ENCODE measurements at places on chromosomes 1 and 21. TPM values are rescaled to one million over a fixed set of nuclear protein-coding genes. Genes with fewer than 3 reads are reported as not detected.

DNA sequence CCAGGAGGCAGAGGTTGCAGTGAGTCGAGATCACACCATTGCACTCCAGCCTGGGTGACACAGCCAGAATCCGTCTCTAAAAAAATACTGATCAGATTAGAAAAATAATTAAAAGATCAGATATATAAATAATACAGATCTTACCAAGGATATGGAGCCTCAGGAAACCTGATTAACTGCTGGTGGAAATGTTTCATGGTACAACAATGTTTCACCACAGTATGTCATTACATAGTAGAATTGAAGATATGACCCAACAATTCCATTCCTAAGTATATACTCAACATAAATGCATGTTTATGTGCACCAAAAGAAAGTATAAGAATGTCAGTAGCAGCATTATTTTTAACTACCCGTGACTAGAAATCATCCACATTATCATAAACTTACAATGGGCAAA is 41.7 kb downstream of the CD53 start:
- no peak overlapping the region for H3K4me3 ChIP-seq
- DNase-seq, result no peak
- no peak overlapping the region for H3K27ac ChIP-seq
- H3K27me3 ChIP-seq, result no peaks in the 10 kb centered on the region

DNA sequence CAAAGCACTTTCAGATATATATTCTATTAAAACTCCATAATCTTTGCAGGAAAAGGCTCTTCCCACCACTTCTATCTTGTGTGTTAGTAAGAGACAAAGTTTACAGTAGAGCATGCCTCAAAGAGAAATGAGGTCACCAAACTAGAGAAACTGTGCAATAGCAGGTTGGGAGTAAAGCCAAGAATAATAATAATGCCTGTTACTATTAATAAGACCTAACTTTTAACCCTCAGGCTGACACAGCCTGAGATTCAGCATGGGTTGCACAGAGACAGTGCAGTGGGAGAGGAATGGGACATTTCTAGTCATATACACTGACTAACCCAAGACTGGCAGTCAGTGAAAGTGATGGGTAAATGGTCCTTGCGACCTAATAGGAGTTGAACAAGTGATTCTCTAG is 320.2 kb upstream of the NFIA start:
- DNase-seq, result no peak
- no peak overlapping the region for H3K4me3 ChIP-seq
- H3K27ac ChIP-seq, result no peak overlapping the region

DNA sequence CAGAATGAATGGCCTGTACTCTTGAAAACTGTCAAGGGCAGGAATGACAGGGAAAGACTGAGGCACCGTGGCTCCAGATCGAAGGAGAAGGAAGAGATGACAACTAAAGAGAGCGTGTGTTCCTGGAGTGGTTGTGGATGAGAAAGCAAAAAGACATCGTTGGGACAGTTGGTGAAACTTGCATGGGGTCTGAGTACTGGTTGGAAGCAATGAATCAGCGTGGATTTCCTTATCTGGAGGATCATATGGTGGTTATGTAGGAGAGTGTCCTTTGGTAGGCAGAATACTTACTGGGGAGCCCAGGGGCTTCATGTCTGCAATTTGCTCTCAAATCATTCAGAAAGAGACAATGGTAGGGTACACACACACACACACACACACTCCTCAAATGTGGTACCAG is 13.9 kb downstream of the LEMD1 start:
- no peak for DNase-seq
- H3K27me3 ChIP-seq, result no peaks in the 10 kb centered on the region
- no peak overlapping the region for H3K27ac ChIP-seq
- no peak overlapping the region for H3K4me3 ChIP-seq

DNA sequence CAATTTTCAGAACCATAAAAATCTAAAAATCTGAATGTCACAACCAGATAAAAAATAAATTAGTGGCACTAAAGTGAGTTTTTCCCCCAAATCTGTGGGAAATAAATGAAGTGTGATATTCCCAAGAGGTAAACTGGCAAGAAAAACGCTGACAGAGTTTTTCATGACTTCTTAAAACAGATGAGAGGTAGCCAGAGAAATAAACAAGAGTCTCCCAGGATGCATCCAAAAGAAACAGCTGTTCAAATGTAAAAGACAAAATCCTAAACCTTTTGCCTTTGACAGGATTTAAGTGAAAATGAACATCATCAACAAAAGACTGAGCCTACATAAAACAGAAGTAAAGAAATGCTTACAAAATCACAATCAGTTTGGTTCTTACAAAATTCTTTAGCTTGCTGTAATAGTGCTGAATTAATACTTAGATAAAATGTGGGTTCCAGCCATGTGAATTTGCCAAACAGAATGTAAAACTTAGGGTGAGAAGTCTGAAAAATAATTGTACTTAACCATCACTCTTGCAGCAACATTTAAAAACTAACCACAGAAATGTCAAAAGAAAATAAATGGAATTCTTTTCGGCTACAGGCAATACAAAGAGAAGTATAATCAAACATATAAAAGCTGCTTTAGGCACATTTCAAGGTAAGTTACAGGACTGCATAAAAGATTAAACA is 133.6 kb downstream of the EIF4G3 start:
- H3K27me3 ChIP-seq, result no peaks in the 10 kb centered on the region
- no peak for DNase-seq
- H3K36me3 ChIP-seq, result no peaks in the 10 kb centered on the region

DNA sequence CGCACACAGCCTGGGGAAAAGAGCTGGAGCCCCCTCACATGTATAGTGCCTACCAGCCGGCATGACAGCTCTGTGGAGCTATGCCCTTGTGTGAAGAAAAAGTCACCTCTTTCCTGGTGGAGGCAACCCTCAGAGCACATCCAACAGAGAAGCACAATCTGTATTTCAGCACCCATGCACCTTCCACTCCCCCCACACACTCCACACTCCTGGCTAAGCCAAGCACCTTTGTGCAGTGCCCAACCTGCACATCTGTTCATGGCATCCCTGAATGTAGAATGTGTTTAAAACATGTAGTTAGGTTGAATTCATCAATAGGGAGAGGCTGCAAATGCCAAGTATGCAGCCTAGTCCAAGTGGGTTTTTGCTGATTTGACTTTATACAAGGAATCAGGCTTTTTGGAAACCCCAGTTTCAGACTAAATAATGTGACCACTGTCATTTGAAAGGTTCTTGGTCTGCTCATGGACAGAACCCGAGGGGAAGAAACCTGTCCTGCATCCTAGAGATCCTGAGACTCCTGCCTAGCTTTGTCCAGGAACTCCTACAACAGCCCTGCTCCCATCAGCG is 197.1 kb downstream of the TOMM20 start:
- no peak for DNase-seq
- peaks cover 32% of the 10 kb centered on the region for H3K4me1 ChIP-seq
- no peak overlapping the region for H3K27ac ChIP-seq
- no peaks in the 10 kb centered on the region for H3K36me3 ChIP-seq
- H3K27me3 ChIP-seq, result no peaks in the 10 kb centered on the region
- H3K4me3 ChIP-seq, result no peak overlapping the region

Gene BARHL2
- not detected for total RNA-seq

DNA sequence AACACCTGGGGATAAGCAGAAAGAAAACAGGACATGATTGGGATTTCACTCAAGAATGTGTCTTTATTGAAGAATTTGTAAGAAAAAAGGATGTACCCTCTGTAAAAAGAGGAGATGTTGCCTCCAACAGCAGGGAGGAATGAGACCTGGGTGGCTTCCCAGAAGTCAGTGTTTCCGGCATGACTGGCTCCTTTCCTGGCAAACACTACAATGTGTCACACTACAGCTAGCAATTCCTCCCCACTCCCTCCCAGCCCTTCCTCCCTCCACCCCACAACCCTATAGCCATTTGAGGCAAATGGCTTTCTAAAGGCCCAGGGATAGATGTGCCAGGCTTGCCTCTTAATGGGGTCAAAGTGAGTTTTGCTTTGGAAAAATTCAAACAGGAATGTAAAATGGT is 11.5 kb upstream of the COL8A2 start:
- H3K27me3 ChIP-seq, result no peaks in the 10 kb centered on the region
- H3K27ac ChIP-seq, result peak overlapping the region; percentile 67
- no peak overlapping the region for H3K4me3 ChIP-seq
- peak; percentile 67 for DNase-seq
- peaks cover 47% of the 10 kb centered on the region for H3K4me1 ChIP-seq

Gene SERPINC1
- not detected for total RNA-seq

Gene AMY2A
- not detected for total RNA-seq

DNA sequence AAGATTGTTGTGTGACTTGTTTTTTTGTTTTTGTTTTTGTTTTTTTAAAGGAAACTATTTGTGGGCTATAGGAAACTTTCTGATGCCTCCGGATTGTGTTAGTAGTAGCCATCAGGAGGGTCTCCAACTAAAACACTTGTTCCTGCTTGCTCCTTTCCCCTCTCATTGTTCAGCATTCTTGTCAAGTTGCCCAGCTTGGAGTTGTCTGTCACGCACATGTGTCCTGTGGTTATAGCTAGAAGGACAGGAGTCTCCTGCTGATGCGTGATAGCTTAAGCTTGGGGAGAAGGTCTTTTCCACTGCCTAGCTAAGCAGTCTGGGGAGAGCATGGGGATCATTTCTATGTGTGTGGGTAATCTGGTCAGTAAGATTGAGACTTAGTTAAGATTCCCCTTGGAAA is 3.2 kb upstream of the LYPLA2 start:
- no peak overlapping the region for H3K4me3 ChIP-seq
- H3K4me1 ChIP-seq, result peaks cover 10% of the 10 kb centered on the region
- peaks cover 23% of the 10 kb centered on the region for H3K36me3 ChIP-seq
- no peak for DNase-seq

Gene ESPN
- total RNA-seq, result 0.67 TPM

Gene RPE65
- not detected for total RNA-seq

- no peak for DNase-seq
- no peaks in the 10 kb centered on the region for H3K27me3 ChIP-seq
- H3K4me1 ChIP-seq, result no peaks in the 10 kb centered on the region
Observed at GRCh38 chr1:214438530-214438929, 112.9 kb downstream of the PTPN14 start.

DNA sequence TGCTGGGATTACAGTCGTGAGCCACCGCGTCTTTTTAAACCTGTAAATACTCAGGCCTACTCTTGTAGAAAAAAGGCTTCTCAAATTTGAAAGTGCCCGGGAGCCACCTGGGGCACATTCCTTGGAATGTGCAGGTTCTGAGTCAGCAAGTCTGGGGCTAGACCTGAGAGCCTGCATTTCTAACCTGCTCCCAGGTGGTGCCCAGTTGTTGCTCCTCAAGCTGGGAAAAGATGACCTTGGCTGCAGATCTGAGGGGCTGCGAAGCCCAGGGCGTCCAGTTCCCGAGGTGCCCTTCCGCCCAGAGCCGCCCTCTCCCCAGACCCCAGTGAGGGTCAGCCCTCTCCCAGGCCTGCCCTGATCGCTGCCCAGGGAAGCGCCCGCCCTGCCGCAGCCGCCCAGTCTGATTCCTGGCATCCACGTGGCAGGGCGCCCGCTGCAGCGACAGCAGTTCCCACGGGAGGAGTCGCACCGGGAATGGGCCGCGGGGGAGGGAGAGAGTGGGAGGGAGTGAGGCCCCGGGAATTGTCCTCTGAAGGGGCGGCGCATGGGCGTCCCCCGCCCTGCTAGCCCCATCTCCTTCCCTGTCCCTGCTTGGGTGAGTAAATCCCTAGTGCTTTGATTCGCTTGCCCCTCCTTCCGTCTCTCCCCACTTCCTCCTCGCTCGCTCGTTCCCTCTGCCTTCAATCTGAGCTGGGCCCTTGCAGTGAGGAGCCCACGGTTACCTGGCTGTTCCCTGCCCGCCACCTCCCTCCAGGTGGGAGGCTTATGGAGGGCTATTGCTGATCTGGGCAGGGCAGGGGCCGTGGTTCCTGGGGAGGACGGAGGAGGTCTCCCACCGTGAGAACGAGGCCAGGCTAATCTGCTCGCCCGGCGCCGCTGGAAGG is 18.8 kb upstream of the TENT5B start:
- H3K27ac ChIP-seq, result peak overlapping the region; percentile 94
- H3K4me1 ChIP-seq, result peaks cover 32% of the 10 kb centered on the region
- peak; percentile 95 for DNase-seq
- no peaks in the 10 kb centered on the region for H3K27me3 ChIP-seq
- H3K4me3 ChIP-seq, result no peak overlapping the region

- no peaks in the 10 kb centered on the region for H3K27me3 ChIP-seq
- no peaks in the 10 kb centered on the region for H3K36me3 ChIP-seq
- DNase-seq, result peak; percentile 30
- H3K27ac ChIP-seq, result peak overlapping the region; percentile 97
- no peak overlapping the region for H3K4me3 ChIP-seq
Observed at GRCh38 chr1:155322571-155322952, 1.9 kb downstream of the RUSC1 start.

Gene CYP4A22
- not detected for total RNA-seq

DNA sequence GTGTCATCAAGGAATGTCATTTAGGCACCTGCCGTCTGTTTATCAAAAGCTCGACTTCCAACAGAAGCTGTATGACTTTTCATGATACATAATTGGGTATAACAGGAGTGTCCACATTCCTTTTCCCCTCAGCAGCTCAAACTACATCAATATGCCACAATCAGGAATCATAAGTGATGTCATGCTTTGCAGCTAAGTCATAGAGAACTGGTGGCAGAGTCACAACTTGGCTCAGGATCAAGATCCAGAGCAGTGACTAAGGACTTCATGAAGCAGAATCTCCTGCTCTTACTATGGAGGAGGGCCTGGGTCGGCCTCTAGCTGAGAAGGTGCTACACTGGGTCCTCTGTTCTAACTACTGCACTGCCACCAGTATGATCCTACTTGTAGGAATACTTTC is 36.5 kb upstream of the AGBL4 start:
- no peak overlapping the region for H3K27ac ChIP-seq
- H3K4me1 ChIP-seq, result no peaks in the 10 kb centered on the region
- DNase-seq, result no peak
- H3K27me3 ChIP-seq, result no peaks in the 10 kb centered on the region
- H3K4me3 ChIP-seq, result no peak overlapping the region

DNA sequence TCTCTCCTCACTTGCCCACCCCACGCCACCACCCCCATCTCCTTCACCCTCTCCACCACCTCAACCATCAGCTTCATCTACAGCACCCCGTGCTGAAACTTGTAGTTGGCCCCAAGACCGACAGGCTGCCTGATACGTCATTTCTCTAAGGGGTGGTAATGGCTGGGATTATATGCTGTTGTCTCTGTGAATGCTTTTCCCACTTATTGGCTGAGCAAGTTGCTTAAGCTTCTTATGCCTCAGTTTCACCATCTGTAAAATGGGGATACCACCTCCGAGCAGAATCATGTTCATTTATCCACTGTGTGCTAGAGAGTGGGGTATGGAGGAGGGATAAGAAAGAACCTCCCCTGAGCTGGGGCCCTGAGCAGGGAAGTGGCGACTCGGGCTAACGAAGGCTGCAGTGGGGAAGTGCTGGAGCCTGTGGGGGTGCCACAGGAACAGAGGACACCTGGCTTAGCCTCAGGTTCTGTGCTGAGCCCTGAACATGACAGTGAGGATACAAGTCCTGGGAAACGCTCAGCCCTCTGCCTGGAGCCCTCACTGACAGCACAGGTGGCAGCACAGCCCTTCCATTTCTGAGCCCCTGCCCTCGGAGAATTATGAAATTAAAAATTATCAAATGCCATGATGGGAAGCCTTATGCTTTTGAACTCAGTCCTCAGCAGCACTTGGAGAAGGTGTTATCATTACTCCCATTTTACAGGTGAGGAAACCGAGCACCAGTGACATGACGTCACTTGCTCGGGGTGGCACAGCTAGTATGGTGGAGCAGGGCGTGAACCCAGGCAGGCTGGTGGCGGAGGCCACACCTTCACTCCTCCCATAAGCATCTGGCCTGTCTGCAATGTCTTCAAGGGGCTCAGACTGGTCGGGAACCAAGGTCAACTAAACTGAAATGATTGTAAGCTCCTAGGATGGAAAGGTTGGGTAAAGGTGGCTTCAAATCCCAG is 2.8 kb downstream of the MATN1 start:
- no peak overlapping the region for H3K4me3 ChIP-seq
- H3K27ac ChIP-seq, result no peak overlapping the region
- H3K27me3 ChIP-seq, result no peaks in the 10 kb centered on the region
- DNase-seq, result no peak
- no peaks in the 10 kb centered on the region for H3K36me3 ChIP-seq
- peaks cover 23% of the 10 kb centered on the region for H3K4me1 ChIP-seq

Gene MIA3
- total RNA-seq, result 96.3 TPM

Gene GBP1
- total RNA-seq, result 25.3 TPM
